ENCODE measurements at places on chromosomes 3 and 15.

- DNase-seq: no peak
These were observed 1.2 kb upstream of the EIF3J start for GRCh38 chr15:44535523-44536301.

- DNase-seq: no peak
These were observed 406.5 kb upstream of the TGFBR2 start for GRCh38 chr3:30199855-30200254.

- no peak for DNase-seq
These were observed 114.2 kb upstream of the THBS1 start for GRCh38 chr15:39466750-39467105.

DNA sequence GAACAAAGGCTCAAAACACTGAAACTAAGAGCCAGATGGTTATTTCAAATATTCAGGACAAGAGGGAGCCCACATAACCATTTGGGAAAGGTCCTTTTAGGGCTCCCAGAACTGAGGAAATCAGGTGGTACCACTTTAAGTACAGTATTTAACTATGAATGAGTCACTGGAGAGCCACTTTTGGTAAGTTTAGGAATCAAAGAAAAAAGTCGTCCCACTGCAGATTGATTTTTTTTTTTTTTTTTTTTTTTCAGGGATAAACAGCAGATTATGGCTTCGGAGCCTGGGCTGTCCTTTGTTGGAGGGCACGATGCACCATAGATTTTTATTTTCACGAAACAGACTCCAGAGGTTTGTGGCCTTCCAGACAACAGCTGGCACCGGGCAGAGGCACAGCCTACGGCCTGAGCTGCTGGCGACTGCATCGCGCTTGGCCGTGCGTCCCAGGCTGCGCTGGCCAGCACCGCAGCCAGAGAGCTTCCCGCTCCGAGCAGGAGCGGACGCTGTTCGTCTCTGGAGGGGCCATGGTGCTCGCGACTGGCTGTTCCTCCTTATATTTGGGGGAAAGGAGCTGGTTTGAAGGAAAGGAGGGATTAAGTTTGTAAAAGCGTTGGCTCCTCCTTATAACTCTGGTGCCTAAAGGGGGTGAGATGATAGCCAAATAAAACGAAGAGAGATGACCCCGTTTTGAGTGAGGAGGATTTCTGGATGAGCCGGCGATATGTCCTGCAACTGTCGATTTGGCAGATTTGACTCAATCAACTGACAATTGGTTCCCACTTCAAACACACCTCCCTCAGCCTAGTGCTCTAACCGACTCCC, 152.9 kb upstream of the GOLIM4 start:
- peak; percentile 12 for DNase-seq

- no peak for DNase-seq
These were observed 252.1 kb upstream of the GRM7 start for GRCh38 chr3:6608843-6609242.

GRCh38 chr15:90358124-90359033, 6.3 kb downstream of the ZNF774 start:
- peak; percentile 71 for DNase-seq

DNA sequence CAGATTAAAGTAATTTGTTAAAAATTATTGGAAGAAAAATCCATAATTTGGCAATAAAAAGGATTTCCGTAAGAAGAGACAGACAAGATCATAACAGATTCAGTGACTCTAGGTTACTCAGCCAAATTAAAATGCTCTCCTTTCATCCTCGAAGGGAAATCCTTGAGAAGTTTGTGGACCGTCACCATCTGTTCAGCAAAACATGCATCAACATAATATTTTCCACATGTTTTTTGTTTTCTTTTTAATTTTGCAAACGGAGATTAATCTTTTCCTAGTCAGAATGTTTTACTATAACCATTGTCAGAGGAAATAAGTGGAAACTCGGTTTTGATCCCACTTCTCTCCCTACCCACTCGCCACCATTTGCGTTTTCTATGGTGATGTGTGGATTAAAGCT, 128.3 kb downstream of the TMCO5A start:
- no peak for DNase-seq

GRCh38 chr3:68878962-68879361, 53.4 kb downstream of the TAFA4 start:
- DNase-seq: no peak

DNA sequence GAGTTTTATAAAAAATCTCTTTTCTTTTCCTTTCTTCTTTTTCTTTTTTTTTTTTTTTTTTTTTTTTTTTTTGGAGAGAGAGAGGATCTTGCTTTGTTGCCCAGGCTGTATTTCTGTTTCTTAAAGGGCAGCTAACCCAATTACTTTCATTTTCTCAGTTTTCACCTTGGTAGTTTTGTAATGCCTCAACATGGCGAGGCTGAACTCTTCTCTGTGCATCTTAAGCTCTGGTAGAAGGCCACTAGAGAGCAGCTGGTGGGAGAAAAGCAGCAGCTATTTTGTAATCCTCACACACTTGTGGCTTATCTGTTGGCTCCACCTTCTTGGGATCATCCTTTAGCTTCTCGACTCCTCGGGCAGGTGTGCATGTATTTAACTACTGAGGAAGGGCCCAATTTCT, 152.2 kb upstream of the MEIS2 start:
- DNase-seq: no peak

DNA sequence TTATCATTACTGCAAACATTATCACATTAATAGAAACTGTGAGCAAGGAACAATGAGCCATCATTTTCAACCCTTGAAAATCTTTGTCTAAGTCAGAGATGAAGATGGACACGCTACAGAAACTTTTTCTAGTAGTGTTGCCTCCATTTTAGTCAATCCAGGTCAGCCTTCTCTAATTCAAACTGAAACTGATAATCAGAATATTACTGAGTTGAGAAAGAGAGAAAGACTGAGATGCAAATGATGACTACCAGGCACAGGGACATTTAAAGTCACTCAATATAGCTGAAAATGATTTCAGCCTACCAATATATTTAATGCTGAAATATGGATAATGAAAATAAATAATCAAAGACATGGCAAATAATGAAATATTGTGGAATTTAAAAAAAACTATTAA, 261.4 kb downstream of the GBE1 start:
- no peak for DNase-seq

GRCh38 chr15:62521396-62521795, 356.3 kb upstream of the C2CD4B start:
- DNase-seq: no peak

- no peak for DNase-seq
These were observed 78.1 kb downstream of the COL8A1 start for GRCh38 chr3:99716463-99716995.

DNA sequence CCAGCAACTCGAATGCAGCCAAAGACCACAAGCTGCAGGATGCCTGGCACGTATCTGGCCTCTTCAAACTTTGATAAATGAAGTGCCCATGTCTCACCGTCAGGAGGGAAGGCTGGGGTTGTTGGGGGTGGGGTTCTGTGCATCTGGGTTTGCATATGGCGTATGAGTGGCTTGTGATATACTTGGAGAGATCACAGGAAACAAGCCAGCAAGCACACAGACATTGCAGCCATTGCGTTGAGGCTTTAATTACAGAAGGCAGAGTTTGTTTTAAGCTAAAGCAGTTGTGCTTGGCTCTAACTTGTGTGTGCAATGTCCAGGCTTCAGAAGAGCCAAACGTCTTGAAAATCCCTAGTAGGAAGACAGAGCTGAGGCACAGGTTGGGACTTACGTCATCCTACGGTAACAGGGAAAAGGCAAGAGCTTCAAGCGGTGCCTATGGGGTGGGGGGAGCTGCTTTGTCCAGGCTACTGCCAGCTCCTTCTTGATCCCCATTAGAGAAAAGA, 109.2 kb downstream of the ASB7 start:
- no peak for DNase-seq

- DNase-seq: no peak
These were observed 8.9 kb upstream of the RAMAC start for GRCh38 chr15:82977076-82977475.

- no peak for DNase-seq
These were observed 6.2 kb downstream of the ZDHHC3 start for GRCh38 chr3:44969828-44970179.

DNA sequence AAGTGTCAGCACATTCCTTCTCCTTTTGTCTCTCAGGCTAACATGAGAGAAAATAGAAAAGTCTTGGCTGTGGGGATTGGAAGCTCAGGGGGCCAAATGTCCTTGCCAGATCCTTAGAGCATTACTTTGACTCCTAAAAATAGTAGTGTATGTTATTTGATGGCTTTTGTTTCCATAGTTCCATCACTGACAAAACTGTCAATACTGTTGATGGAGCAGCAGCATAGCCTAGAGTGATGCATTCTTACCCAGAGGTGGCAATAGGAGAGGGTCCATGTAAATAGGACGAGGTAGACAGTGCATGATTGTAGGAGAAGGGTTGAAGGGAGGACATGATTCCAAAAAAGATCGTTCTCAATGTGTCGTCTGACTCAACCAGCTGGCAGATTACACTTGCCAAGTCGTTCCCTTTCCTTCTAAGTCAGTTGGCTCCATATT, 282.7 kb upstream of the TPRG1 start:
- no peak for DNase-seq

DNA sequence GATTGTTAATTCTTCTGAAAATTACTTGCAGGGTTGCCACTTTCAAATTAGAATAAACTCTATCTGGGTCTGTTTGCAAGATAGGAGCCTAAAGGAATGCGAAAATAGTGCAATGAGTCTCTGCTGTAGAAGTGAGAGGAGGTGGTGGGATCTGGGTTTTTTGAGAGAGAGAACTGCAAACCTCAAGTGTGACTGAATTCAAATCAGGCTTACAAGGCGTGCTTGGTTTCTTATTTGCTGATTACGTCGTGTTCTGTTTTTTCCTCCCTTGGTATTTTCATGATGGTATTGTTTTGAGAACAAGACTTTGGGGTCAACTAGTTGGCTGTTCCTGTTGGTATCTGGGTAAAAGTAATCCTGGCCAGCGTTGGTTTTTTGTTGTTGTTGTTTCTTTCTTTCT, 490.9 kb upstream of the CFAP20DC start:
- DNase-seq: no peak

DNA sequence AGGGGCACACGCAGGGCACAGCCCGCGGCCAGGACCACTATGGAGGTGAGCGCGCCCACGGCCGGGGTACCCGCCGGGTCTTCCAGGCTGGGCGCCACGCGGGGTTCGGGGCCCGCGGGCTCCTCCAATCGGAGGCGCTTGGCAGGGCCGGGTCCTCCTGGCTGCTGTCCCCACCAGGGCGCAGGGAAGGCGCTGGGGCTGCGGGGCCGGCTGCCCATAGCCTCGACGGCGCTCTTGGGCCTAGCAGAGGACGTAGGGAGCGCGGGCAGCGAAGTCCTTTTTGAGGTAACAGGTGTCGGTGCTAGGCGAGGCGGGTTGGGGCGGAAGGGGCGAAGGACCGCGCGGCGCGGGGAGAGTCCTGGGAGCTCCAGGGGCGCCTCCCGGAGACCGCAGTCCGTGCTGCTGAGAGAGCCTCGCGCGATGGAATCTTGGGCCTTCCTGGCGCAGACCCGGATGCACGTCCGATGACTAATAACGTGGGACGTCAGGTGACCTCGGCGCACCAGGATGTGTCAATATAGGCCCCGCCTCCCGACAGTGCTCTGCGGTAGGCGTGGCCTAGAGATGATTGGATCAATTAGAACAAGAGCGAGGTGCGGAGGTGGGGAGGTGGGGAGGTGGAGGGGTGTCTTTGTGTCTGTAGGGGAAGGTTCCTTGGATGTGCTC, at the start of gene PRR23A:
Gene PRR23A (minus strand): TSS at position 218 of the 666 bp plus-strand sequence. CDS start 0 bp downstream, at position 218.
- no peak for DNase-seq

DNA sequence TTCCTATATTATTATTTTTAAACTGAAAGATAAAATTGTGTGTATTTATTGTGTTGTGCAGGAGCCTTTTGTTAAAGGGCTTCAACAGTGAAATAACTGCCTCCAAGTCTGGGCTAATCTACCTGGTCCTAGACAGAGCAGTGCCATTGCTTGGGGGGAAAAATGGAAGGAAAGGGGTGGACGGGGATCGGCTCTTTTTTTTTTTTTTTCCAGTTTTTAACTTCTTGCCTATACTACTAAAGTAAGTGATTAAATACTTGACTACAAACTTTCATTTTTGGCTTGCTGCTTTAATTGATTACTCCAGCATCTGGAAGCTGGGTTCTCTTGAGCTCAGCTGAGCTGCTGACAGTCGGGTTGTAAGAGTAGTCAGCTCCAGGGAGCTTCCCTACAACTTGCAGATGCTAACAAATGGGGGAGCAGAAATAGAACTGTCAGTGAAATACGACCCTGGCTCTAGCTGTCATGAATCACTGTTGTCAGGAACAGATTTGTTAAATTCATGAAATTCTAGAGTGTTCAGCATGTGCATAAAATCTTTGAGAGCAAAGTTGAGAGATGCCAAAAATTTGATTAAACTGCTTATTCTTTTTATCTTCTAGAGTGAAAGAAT, 276.7 kb downstream of the ROBO1 start:
- DNase-seq: no peak

GRCh38 chr3:52551118-52551517, 14.7 kb downstream of the UQCC5 start:
- no peak for DNase-seq

DNA sequence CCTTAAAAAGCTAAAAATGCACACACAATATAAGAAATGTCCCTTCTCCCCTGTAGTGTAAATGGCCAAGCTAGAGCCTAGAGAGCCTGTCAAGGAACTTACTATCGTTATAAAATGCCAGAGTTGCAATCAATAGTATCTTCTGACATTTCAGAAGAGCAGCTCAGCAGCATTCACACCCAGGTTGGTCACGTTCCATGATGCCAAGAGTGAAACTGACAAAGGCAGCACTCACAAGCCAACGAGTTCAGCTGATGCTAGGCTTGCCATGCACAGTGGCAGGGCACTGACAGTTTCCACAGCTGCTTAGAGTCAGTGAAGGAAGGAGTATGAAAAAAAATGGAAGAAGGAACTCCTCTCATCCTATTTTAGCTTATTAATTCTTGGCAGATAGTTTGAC, 331.4 kb upstream of the CCDC54 start:
- DNase-seq: no peak

GRCh38 chr3:10194328-10195071, 29.8 kb downstream of the IRAK2 start:
- DNase-seq: peak; percentile 95

DNA sequence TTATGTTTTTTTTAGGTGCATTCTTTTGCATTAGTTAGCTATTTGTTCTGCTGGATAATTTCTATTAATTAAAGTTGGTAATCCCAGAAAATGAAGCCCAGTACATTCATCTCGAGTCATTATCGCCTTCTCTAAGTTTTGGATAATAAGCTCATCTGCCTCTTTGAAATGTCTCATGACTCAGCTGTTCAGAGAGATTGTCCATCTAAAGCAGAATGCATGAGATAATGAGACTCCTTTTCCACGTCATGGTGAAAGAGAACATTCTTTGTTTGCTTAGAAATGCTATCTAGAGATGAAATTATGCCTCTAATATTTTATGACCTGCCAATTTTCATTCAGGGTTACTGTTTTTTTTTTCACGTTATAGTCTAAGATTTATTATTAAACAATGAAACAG, 374.7 kb upstream of the GOLIM4 start:
- no peak for DNase-seq

Measured in bronchial epithelial cell (primary cell).